ENCODE measurements at places on chromosomes 5 and 9.

- no peaks in the 10 kb centered on the region for H3K27me3 ChIP-seq
- H3K36me3 ChIP-seq = no peaks in the 10 kb centered on the region
- H3K4me3 ChIP-seq = no peak overlapping the region
- no peaks in the 10 kb centered on the region for H3K4me1 ChIP-seq
- DNase-seq = no peak
- H3K27ac ChIP-seq = no peak overlapping the region
These were observed 3.0 kb upstream of the C9orf153 start for GRCh38 chr9:86262492-86262891.

- H3K4me1 ChIP-seq = no peaks in the 10 kb centered on the region
- H3K4me3 ChIP-seq = no peak overlapping the region
- DNase-seq = no peak
- no peaks in the 10 kb centered on the region for H3K36me3 ChIP-seq
These were observed 171.6 kb downstream of the RMI1 start for GRCh38 chr9:84152204-84152603.

DNA sequence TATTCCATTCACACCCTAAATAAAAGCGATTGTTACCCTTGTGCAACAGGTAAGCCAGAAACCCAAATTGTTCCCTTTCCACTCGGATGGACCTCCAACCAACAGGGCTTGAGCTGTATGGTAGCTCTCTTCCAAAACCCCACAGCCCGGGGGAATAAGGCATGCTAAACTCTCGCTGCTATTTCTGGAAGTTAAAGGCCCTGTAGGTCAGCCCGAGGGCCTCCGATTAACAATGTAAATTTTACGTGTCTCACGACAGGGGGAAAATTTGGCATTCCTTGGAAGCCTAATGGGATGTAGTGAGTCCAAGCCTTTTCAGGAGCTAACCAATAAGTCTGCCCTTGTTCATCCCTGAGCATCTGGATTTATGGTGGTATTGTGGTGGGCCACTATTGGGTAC is 26.0 kb downstream of the CNOT8 start:
- H3K4me1 ChIP-seq = no peaks in the 10 kb centered on the region
- H3K27me3 ChIP-seq = no peaks in the 10 kb centered on the region
- DNase-seq = no peak
- H3K36me3 ChIP-seq = no peaks in the 10 kb centered on the region
- H3K4me3 ChIP-seq = no peak overlapping the region

DNA sequence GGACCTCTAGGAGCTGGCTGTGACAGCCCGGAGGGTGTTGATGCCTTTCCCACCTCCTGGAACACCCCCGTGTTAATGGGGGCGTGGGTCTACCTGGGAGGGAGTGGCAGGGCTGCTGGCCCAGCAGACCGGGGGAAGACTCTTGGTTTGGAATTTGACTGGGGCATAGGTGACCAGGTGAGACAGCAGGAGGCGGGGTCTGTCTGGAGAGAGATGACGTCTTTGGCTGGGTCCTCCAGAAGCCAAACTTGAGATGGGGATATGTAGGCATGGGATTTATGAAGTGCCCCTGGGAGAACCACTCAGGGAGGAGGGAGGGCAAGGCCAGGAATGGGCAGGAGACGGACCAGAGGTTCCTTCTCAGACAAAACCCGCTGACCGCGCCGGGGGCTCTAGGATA is 42.6 kb downstream of the NEK6 start:
- H3K36me3 ChIP-seq = no peaks in the 10 kb centered on the region
- H3K4me1 ChIP-seq = peaks cover 14% of the 10 kb centered on the region
- H3K27ac ChIP-seq = no peak overlapping the region
- no peak for DNase-seq
- no peaks in the 10 kb centered on the region for H3K27me3 ChIP-seq

DNA sequence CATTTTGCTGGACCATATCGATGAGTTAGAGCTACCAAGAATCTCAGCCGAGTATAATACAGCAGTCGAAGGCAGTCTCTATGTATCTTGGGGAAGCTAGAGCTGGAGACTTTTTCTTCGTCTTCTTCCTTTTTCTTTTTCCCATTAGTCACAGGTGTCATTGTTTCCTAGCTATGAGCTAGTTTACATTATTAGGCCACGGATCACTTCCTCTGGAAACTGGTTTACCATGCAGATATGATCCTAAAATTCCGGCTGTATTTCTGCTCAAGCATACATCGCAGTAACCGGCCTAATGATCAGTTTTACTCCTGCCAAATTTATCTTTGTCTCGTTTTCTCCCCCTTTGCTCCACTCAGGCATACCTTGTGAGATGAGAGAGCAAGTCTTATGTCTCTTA is 312.8 kb downstream of the ARHGAP26 start:
- H3K4me3 ChIP-seq = no peak overlapping the region
- no peaks in the 10 kb centered on the region for H3K27me3 ChIP-seq
- DNase-seq = no peak
- H3K27ac ChIP-seq = no peak overlapping the region
- no peaks in the 10 kb centered on the region for H3K36me3 ChIP-seq

- H3K4me1 ChIP-seq = no peaks in the 10 kb centered on the region
- no peak for DNase-seq
- no peaks in the 10 kb centered on the region for H3K36me3 ChIP-seq
These were observed 37.1 kb upstream of the CEP120 start for GRCh38 chr5:123460296-123460729.

- no peak overlapping the region for H3K4me3 ChIP-seq
- H3K4me1 ChIP-seq = no peaks in the 10 kb centered on the region
- no peak overlapping the region for H3K27ac ChIP-seq
- H3K36me3 ChIP-seq = no peaks in the 10 kb centered on the region
These were observed 8.9 kb upstream of the PALM2AKAP2 start for GRCh38 chr9:109771087-109771486.

DNA sequence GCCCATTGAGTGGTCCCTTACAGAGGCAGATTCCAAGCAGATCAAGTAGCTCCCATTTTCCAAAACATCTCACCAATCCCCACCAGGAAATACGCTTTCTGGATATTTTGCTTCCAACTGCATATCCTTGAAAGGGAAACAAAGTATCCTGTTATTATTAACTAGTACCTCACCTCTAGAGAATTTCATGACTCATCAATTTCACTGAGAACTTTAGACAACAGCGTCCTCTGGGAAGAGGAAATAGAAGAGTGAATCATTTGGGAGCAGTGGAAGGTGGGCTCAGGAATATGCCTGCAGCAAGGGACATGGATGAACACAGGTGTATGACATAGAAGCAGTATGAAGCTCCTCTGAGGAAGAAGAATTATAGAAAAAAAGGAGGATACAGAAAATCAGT is 186.7 kb downstream of the MARCHF11 start:
- no peaks in the 10 kb centered on the region for H3K36me3 ChIP-seq
- no peak overlapping the region for H3K4me3 ChIP-seq
- no peaks in the 10 kb centered on the region for H3K27me3 ChIP-seq
- H3K4me1 ChIP-seq = no peaks in the 10 kb centered on the region

DNA sequence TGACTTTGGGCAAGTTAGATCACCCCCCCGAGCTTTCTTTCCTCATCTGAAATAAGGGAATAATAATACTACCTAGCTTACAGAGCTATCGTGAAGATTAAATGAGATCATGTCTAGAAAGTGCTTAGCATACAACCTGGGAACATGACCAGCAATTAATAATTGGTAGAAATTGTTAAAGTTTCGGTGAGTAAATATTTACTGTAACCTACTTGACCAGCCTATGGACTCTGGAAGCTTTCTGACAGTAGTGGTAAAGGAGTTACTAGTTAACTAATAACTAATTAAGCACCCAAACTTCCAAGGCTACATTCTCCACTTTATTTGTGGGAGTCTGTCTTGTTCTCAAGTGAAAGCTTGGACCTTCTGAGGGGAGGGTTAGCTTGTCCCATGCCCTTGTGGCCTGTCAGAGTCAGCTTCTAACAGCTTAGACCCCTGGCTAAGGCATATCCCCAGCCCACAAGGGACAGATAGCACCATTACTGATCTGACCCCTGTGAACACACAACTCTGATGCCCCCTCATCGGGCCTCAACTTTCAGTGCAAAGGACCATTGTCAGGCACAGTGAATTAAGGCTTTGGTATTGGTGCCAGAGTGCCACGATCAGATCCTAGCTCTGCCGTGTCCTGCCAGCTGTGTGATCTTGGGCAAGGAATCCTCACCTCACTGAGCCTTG is 58.7 kb upstream of the SAP30L start:
- H3K4me1 ChIP-seq = no peaks in the 10 kb centered on the region
- H3K4me3 ChIP-seq = no peak overlapping the region
- H3K27ac ChIP-seq = no peak overlapping the region

DNA sequence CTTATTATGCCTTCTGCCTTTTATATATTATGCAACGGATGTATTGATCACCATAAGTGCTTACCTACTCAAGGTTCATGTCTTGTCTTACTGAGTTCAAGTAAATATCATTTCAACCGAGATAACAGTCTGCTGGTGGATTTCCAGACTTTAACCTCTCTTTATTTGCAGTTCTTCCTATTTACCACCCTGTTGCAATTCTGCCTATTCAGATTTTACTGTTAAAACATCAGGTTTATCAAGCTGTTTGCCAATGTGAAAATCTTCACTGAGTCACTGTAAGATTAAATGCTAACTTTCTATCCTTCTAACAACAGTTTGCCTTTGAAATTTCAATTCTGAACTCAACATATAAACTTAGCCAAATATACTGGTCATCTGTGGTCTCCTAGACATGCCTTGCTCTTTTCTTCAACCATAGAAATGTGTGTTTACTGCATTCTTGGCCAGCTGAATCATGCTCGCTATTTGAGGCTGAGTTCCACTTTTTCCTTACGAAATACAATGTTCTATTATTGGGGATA is 471.7 kb upstream of the RORB start:
- H3K4me3 ChIP-seq = no peak overlapping the region
- H3K4me1 ChIP-seq = no peaks in the 10 kb centered on the region
- no peaks in the 10 kb centered on the region for H3K36me3 ChIP-seq
- DNase-seq = no peak

GRCh38 chr9:92293075-92293354 is 482 bp downstream of the IARS1 start:
- H3K27me3 ChIP-seq = no peaks in the 10 kb centered on the region
- H3K27ac ChIP-seq = no peak overlapping the region
- no peaks in the 10 kb centered on the region for H3K36me3 ChIP-seq
- no peak for DNase-seq

- no peaks in the 10 kb centered on the region for H3K27me3 ChIP-seq
- no peak overlapping the region for H3K27ac ChIP-seq
- DNase-seq = no peak
- H3K4me1 ChIP-seq = no peaks in the 10 kb centered on the region
- no peak overlapping the region for H3K4me3 ChIP-seq
These were observed 127.5 kb upstream of the PANK3 start for GRCh38 chr5:168706655-168707069.

- DNase-seq = no peak
- no peak overlapping the region for H3K27ac ChIP-seq
- H3K4me3 ChIP-seq = no peak overlapping the region
- no peaks in the 10 kb centered on the region for H3K36me3 ChIP-seq
These were observed 79.2 kb upstream of the ABCA1 start for GRCh38 chr9:105007143-105007542.

- no peaks in the 10 kb centered on the region for H3K36me3 ChIP-seq
- H3K4me1 ChIP-seq = peaks cover 3% of the 10 kb centered on the region
- H3K27me3 ChIP-seq = no peaks in the 10 kb centered on the region
- no peak for DNase-seq
- H3K27ac ChIP-seq = no peak overlapping the region
These were observed 12.0 kb upstream of the PHYKPL start for GRCh38 chr5:178244576-178244975.

DNA sequence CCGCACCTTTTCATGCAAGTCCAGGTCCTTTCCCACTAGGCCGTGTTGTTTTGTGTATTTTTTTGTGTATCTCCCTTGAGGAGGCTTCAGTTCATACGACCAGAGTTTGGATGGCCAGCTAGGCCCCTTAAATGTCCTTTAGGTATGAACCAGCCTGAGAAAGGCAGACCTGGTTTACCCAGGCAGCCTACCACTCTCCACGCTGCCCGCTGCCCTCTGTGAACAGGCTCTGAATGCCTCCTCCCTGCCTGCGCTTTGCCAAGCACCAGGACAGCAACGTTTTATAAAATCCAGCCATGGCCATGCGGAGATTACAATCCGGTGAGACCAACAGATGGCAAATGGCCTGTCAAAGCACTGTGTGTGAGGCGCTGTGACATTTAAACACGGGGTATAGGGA is 626 bp upstream of the CLTB start:
- DNase-seq = no peak
- no peaks in the 10 kb centered on the region for H3K36me3 ChIP-seq
- H3K4me1 ChIP-seq = no peaks in the 10 kb centered on the region
- H3K27ac ChIP-seq = peak overlapping the region; percentile 58
- H3K4me3 ChIP-seq = no peak overlapping the region
- no peaks in the 10 kb centered on the region for H3K27me3 ChIP-seq

GRCh38 chr5:324736-325612 is 3.5 kb downstream of the AHRR start:
- no peaks in the 10 kb centered on the region for H3K36me3 ChIP-seq
- peaks cover 9% of the 10 kb centered on the region for H3K27me3 ChIP-seq
- H3K4me3 ChIP-seq = no peak overlapping the region
- H3K27ac ChIP-seq = no peak overlapping the region
- peaks cover 5% of the 10 kb centered on the region for H3K4me1 ChIP-seq

GRCh38 chr9:12717907-12718306 is 24.7 kb downstream of the TYRP1 start:
- no peak overlapping the region for H3K4me3 ChIP-seq
- H3K4me1 ChIP-seq = no peaks in the 10 kb centered on the region

- no peaks in the 10 kb centered on the region for H3K36me3 ChIP-seq
- no peak overlapping the region for H3K27ac ChIP-seq
- H3K4me3 ChIP-seq = no peak overlapping the region
- no peaks in the 10 kb centered on the region for H3K27me3 ChIP-seq
These were observed 147.1 kb downstream of the ZNF608 start for GRCh38 chr5:124599028-124599973.

GRCh38 chr5:82942083-82942881 is 134.9 kb downstream of the TMEM167A start:
- DNase-seq = no peak
- H3K36me3 ChIP-seq = no peaks in the 10 kb centered on the region
- H3K27ac ChIP-seq = no peak overlapping the region
- no peaks in the 10 kb centered on the region for H3K4me1 ChIP-seq
- H3K4me3 ChIP-seq = no peak overlapping the region

DNA sequence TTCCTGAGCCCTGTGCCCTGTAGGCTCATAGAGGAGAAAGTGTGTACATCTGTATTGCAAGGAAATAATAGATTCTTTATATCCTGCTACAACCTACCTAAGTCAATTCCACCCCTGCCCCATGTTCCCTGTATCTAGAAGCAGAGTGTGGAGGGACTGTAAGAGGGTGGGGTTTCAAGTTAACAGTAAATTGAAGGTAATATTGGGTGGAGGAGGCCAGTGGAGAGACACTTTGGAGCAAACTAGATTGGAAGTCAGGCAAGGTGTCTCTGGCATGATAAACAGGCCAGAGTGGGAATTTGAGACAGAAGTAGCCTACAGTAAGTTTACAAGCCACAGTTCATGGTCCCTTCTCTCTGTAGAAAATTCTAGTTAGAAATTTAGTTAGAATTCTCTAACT is 2.3 kb upstream of the HEMGN start:
- H3K4me3 ChIP-seq = no peak overlapping the region
- H3K27me3 ChIP-seq = no peaks in the 10 kb centered on the region
- no peaks in the 10 kb centered on the region for H3K36me3 ChIP-seq
- H3K27ac ChIP-seq = no peak overlapping the region
- H3K4me1 ChIP-seq = no peaks in the 10 kb centered on the region
- DNase-seq = no peak
